ENCODE measurements at places on chromosomes 7 and 10.

DNA sequence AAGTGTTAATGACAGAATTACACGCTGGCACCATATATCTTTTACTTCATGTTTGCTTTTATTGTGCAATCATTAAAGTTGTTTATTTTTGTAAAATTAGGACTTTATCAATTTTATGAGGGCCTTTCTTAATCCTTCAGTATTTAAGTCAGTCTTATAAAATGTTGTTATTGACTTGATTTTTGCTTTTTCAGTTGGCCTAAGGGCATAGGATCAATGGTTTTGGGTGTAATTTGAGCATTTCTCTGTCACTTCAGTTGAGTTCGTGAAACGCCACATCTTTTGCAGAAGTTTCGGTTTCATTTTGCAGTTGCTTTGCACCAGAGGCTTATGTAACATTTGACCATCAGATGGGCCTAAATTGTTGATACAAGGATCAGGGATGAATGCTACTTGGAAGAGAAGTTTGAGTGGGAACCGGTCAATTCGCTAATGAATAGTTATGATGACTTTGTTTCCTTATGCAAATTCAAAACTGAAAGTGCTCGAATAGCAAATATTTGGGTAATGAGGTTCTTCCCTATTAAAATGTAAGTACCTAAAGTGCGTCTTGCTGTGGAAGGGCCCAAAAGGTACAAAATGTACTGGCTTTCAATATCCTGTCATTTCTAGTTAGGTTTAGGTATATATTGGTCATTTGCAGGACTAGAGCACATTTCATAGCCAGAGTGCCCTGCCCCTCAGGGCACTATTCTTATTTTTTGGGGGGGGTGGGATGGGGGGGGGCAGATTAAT is 340.9 kb downstream of the LRMDA start:
- DNase-seq, result no peak

- no peak for DNase-seq
Observed at GRCh38 chr7:92705831-92706230, 115.6 kb upstream of the FAM133B start.

DNA sequence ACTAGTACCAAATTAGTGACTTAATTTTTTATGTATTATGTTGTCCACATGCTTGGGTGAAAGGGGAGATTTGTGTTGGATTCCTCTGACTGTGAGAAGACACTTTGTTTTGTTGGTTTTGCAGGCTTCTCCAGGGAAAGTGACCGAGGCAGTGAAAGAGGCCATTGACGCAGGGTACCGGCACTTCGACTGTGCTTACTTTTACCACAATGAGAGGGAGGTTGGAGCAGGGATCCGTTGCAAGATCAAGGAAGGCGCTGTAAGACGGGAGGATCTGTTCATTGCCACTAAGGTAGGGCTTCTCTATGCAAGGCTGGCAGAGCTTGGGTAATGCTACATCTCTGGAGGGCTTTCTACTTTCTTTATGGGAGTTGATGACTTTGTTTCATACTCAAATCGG is 4.5 kb downstream of the AKR1E2 start:
- no peak for DNase-seq

- no peak for DNase-seq
Observed at GRCh38 chr7:75055830-75056772, 17.5 kb downstream of the RCC1L start.

DNA sequence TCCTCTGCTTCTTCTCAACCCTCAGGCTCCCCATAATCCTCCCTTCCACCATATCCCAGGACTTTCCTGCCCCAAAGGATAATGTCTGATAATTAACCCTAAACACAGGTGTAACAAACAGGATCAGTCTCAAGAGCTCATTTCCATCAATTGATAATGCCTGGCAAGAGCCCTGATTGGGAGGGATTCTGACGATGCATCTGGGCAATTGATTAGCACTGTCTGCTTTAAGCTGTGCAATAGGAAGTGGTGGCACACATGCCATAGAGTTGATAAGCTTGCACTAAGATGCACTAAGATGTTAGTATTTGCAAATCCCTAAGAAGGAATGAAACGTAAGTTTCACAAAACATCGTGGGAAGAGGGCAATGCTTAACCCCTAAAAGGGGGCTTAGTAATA is 27.4 kb upstream of the EGR2 start:
- DNase-seq, result no peak

- no peak for DNase-seq
Observed at GRCh38 chr7:35828817-35829216, 28.0 kb downstream of the SEPTIN7 start.

All from cortex of kidney (tissue), 1 donor.